Amniotic stem cell (primary cell): ENCODE measurements at places on chromosomes 1 and 21.

GRCh38 chr1:39818482-39818881, 29.8 kb upstream of the BMP8B start:
- no peak for DNase-seq

DNA sequence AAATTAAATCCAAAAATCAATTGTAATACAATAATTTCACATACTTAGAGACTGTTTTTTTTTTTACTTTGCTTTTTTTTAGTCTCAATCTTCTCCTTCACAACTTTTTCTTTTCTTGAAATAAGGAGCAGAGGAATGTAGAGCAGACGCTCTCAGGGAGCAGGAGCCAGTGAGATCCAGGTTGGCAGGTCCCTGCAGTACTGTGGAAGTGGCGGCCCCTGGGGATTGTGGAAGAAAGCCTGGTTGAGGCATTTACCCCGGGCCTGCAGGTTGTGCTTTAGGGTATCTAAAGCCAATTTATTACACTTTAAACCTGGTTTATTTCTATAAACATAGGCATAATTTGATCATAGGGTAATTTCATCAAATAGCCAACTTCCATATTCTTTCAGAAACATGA, 748 bp upstream of the OR2AJ1 start:
- no peak for DNase-seq

- DNase-seq = no peak
These were observed 154.6 kb downstream of the PLPPR5 start for GRCh38 chr1:98849969-98850636.

DNA sequence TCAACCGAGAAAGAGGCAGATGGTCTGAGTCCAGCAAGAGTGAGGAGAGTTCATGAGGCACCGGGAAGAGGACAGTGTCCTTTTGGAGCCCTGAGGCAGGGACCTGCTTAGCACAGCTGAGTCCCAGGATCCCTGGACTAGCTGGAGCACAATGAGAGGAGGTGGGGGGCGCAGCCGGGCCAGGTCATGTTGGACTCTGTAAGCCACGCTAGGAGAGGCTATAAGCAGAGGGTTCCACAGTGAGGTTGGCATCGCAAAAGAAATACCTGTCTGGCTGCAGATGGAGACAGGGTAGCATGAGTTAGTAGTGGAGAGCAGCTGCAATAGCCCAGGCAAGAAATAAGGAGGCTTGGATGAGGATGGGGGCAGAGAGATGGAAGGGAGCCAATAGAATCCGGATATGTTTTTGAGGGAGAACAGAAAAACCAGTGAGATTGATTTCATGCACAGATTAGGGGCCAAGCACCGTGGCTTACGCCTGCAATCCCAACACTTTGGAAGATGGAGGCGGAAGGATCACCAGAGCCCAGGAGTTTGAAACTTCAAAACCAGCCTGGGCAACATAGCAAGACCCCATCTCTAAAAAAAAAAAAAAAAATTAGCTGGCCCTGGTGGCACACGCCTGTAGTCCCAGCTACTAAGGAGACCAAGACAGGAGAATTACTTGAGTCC, 98.2 kb downstream of the DHRS3 start:
- no peak for DNase-seq

DNA sequence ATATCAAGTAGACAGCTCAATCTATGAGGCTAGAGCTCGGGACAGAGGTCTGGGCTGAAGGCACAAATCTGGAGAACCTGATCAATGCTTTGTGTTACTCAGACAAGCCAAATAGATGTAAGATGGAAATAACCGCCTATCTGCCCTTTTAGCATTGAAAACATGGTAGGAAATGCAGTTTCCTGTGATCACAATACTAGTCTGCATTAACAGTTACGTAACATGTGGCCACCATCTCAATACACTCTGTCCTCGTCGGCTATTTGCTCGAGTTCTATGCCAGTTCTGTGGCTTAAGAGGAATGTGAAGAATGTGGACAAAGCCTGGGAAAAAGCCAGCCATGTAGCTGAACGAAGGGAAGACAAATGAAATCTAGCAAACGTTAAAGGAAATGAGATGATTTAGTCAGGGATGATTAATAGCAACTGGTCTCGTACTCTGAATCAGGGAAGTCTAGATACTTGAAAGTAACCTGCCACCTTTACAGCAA, 73.3 kb downstream of the HSF2BP start:
- peak; percentile 86 for DNase-seq
